Hepatocyte (in vitro differentiated cells): ENCODE measurements at places on chromosomes 3 and 15.

DNA sequence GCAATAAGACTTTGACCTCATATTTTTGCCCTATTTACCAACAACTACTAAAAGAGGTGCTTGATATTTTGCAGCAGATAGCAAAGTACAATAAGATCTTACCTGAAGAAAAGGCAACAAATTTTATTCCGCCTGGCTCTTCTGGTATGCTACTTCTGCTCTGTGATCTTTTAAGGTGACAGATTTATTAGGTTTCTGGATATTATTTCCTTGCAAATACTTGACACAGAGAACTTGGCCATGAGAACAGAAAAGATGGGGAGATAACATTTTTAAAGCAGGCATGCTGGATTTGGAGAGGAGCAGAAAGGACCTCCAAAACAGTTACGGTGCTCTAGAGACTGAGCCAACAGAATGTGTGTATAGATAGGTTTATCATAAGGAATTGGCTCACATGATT is 86.7 kb upstream of the RNF7 start:
- no peak for DNase-seq

DNA sequence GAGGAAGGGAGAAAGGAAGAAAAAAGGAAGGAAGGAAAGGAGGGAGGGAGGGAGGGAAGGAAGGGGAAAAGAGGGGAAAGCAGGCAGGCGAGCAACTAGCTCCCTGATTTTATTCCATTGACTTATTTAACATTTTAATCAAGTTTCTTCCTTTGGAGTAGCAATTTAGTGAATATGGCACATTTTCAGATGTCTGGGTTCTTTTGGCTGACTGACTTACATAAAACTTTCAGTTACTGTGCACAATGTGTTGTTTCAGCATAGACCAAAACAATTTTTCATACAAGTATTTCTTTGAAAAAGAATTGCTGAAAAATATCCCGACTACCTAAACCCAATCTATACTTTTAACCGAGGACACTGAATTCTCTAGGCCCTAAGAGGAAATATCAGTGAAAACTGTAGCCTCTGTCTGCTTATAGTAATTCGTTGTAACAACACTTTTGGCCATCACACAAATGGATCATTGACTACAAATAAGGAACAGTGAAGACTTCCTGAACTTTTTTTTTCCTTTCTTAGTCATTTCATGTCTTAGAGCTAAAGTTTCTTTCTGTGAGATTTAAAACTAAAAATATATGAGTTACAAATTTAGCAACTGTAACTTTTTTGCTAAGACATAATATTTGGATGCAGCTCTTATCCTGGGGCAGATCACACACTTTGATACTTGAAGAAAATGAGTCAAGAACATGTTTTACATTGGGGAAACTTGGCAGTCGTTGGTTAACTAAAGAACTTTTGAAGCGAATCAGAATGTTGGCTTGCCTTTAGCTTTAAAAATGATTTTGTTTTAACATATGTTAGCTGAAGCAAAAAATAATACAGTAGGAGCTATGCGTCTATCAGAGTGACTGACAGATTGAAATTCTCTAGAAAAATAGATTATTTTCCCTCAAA is 79.6 kb downstream of the SOX2 start:
- DNase-seq: no peak

- no peak for DNase-seq
These were observed 634.8 kb upstream of the UBE2E2 start for GRCh38 chr3:22568285-22568684.

DNA sequence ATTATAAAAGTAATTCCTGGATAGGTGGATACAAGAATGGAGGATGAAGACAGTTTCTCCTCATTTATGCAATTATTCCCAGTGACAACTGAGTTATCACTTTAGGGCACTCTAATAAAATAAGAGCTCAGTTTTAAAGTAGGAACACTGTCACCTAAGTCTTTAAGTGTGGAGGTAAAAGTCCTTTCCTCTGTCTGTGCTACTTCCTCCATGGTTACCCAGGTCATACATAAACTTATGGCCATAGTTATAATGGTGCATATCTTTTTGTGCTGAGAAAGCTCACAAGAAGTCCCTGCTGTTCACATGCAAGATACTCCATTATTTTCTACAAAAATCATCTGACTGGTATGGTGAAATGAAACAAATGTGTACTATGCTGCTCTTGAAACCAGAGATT is 1093.6 kb downstream of the IGSF11 start:
- no peak for DNase-seq

- no peak for DNase-seq
These were observed 234.8 kb upstream of the GADL1 start for GRCh38 chr3:31129241-31129640.

- no peak for DNase-seq
These were observed 316.2 kb upstream of the CTDSPL start for GRCh38 chr3:37545479-37545878.

DNA sequence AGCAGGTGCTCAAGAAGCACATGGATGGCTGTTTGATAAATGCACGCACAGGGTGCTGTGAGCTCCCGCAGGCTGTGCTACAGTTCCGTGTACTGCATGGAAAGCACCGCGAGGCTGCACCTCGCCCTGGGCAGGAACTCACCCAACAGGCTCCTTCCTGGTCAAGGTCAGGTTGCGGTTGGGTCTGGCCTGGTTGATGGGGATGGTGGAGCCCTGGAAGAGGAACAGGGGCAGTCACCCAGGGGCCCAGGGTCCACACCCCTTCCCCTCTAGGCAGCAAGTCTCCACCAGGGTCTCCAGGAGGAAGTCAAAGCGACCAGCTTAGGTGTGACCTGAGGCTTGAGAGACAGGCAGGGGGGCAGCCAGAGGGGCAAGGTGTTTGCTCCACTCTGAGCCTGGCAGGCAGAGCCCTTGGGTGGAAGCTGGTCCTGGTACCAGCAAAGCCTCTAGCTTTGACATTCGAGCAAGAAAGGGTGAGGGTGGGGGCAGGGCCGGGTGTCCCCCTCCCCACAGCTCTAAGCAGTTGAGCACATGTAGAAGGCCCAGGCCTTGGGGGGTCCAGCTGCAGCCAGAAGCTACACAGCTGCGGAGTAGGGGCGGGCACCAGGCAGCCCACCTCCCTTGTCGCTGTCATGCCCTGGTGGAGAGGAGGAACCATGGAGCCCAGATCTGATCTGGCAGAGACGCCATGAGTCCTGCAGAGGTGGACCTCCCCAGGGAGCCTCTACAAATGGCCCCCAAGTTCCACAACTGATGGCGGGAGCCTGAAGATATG is 46.3 kb upstream of the SLC41A3 start:
- no peak for DNase-seq

DNA sequence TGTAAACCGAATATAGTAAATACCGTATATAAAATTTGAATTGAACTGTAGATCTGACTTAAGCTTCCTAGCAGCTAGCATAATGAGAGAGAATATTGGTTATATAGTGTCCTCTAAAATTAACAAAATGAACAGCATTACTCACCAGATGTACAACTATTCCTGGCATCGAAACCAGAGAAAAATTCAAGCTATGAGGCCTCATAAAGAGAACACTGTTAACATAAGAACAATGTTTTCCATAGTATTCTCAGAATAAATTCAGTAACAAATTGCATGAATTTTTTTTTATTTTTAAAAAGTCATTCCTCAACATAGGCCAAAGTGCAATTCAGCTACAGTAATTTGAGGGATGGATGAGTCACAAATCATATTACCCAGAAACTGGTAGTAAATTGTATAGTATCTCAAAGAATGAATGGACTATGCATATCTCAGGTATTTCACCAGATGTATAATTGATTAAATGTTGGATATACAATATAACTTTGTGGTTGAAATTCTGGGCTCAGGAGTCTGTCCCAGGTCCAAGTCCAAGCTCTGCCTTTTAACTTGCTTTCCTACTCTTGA is 5.0 kb downstream of the TMEM207 start:
- DNase-seq: no peak

DNA sequence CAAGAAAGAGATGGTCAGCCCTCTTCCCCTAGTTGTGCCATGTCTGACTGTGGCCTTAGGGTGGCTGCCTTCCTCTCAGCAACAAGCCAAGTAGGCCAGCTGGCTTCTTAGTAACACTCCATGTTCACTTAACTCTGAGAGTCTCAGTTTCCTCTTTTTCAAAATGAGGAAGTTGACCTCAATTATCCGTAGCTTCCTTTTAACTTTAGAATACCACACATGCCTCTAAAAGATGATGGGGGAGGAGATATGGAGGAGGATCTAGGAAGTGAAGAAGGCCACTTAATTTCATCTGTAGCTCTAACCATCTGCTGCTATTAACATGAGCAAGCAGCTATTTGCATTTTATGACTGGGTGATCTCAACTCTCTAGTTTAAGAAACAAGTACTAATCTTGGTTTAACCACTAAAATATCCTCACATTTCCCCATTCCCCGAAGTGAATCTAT is 32.9 kb downstream of the CD200R1L start:
- no peak for DNase-seq

DNA sequence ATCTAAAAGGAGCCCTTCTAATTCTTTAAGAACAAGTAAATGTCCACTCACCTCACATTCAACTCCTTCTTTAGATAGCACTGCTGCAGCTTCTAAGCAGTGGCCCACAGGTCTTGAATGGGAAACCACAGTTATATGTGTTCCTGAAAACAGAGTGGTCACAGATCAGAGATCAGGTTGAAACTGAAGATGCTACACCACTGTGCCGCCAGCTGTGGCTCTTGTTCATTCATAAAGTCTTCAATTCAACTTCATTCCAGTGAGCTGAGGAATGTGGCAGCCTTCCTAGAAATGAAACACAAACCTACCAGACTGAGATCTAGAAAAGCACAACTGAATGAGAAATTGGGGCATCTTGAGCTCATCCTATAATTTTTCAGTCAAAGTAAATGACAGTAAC is 4.0 kb downstream of the PDHB start:
- DNase-seq: no peak

DNA sequence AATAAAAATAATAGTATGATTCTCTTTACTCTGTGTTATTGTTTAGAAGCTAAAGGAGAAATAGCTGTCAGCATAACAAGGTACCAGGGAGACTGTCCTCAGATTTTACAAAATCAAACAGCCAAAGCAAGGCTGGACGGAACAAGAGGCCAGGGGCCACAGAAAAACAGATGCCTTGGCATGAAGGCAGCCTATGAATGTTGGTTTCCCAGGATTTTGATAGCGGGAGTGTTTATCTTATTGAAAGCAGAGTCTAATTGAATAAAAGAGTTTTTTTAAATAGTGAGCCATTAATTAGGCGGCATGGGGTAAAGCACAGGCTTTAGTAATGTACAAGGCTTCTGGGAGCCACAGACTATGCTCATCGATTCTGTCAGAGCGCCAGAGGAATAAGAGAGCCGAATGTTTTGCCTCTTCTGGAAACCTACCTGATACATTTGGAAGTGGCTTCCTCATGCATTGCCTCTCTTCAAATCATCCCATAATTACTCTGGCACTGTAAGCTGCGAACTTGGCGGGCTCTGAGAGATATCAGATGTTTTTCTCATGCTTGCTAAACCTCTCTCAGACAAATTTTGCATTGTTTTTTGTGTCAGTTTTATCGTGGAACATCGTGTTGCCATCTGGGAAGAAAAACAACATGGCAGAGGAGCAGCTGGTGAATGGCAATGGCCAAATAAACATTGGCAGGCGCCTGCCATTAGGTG is 30.4 kb upstream of the TMCO5A start:
- DNase-seq: no peak

DNA sequence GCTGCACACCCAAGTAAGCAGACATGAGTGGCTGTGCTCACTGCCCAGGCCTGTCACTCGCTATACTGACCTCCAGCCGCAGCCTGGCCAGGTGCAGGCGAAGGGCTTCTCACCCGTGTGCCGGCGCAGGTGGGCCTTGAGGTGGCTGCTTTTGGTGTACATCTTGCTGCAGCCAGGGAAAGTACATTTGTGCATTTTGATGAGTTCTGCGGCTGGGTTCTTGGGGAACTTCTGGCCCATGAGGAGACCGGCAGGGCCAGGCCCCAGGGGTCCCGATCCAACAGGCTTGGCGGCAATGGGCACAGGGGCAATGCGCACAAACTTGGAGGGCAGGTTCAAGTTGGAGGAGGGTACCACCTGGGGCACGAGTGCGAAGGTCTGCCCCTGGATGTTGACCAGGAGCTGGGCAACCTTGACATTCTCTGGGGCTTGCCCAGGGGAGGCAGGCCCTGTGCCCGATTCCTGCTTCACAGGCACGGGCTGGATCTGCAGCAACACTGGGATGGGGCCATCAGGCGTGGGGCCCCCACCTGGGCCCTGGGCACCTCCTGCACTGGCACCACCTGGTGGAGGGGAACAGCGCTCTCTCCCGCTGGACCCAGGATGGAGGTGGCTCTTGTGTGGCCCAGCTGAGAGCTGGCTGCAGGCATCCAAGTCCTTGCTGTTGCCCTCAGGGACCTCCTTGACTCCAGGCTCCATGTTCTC is 5.3 kb downstream of the KLF15 start:
- DNase-seq: no peak

GRCh38 chr15:89647191-89647851 is 7.9 kb downstream of the KIF7 start:
- peak; percentile 79 for DNase-seq

DNA sequence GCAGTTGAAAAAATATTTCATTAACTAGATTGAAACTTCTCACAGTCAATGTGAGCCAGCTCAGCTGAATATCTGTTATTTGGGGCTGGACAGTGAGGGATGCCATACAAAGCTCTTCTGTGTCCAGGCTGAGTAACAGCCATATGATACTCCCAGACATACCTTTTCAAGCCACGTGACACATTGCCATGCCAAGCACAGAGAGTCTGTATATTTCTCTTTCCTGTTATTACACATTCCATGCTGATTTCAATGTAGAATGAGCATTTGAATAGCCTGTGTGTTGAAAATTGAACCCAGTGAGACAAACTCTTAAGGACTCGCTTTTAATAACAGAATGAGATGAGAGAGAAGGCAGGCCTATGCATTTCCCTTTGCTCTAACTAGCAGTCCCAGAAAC is 334.7 kb upstream of the RASGRP1 start:
- DNase-seq: no peak
